Glomerular endothelial cell (primary cell): ENCODE measurements at places on chromosomes 4 and X. TPM values are rescaled to one million over a fixed set of nuclear protein-coding genes. Genes with fewer than 3 reads are reported as not detected.

DNA sequence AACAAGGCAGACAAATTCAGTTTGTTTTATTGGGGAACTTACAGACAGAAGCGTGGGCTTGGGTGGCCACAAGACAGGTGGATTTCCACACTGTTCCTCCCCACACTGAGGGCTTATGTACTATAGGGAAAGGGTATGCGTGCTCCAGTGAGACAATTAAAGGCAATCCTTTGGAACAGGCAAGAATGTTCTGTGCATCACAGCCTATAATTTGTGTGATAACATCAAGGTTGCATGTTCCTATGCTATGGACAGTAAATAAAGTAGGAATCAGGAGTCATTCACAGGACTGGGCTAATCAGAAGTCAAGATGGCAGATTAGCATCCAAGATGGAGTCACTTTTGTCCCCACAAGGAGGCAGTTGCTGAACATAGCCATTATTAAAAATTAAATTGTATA lies 84.6 kb upstream of the TRIM2 start:
- DNase-seq: no peak

DNA sequence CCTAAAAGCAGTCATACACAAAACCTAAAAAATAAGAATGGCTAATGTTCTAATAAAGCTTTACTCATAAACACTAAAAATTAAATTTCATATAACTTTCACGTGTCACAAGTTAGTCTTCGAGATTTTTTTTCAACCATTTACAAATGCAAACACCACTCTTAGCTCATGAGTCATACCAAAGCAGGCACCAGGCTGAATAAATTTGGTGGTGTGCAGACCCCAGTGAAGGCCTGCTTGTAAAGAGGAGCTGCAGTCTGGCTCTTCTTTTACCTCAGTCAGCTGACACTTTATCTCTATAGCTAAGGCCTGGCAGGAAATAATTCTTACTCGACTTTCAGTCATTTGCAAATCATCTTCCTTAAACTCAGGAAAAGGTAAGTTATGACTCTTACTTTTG lies 37.4 kb downstream of the CLOCK start:
- DNase-seq: no peak

GRCh38 chrX:989959-990510 lies 222.4 kb downstream of the CRLF2 start:
- peak; percentile 62 for DNase-seq

GRCh38 chr4:8351931-8352367 lies 82.4 kb downstream of the HTRA3 start:
- no peak for DNase-seq

Gene SPARCL1
- total RNA-seq: 0.41 TPM in 1 of 2 replicates, not detected in the other

- DNase-seq: peak; percentile 18
Observed at GRCh38 chr4:149264093-149264733, 551.4 kb downstream of the IQCM start.

GRCh38 chr4:108532738-108533137 lies 87.6 kb upstream of the RPL34 start:
- no peak for DNase-seq

Gene NAT8L
- 0.05 TPM in 1 of 2 replicates, not detected in the other for total RNA-seq

GRCh38 chr4:123953566-123953965 lies 557.0 kb downstream of the SPRY1 start:
- DNase-seq: no peak

GRCh38 chr4:155742310-155743015 lies 16.4 kb upstream of the GUCY1B1 start:
- DNase-seq: no peak

DNA sequence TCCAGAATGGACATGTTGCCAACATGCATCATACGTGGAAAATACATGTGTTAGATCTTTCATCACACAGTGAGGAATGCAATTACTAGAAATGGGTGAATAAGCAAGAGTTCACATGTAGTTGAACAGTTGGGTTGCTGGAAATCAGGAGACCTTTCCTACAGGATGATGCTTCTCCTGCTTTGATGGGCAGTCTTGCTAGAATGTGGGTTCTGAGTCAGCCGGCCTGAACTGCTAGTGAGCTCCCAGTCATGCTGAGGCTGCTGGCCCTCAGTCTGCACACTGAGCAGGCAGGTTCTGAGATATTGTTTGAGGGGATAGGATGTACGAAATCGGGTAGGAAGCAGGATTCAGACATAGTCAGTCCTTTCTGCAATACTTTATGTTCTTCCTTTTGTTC lies 20.2 kb downstream of the MSL3 start:
- no peak for DNase-seq

- no peak for DNase-seq
Observed at GRCh38 chrX:150933945-150934350, 35.5 kb upstream of the CD99L2 start.

Gene GAGE12C
- not detected in 2 replicates for total RNA-seq

- no peak for DNase-seq
Observed at GRCh38 chrX:136395271-136395670, 92.5 kb upstream of the BRS3 start.

GRCh38 chr4:87025614-87026041 lies 90.8 kb downstream of the AFF1 start:
- no peak for DNase-seq

Gene LRCH2
- total RNA-seq: 2.7 and 5.5 TPM in 2 replicates

- no peak for DNase-seq
Observed at GRCh38 chr4:161894493-161895167, 269.2 kb downstream of the FSTL5 start.

Gene SLC6A8
- total RNA-seq: 17.3 and 18.7 TPM in 2 replicates

Gene SLC7A11
- 28.0 and 36.9 TPM in 2 replicates for total RNA-seq

DNA sequence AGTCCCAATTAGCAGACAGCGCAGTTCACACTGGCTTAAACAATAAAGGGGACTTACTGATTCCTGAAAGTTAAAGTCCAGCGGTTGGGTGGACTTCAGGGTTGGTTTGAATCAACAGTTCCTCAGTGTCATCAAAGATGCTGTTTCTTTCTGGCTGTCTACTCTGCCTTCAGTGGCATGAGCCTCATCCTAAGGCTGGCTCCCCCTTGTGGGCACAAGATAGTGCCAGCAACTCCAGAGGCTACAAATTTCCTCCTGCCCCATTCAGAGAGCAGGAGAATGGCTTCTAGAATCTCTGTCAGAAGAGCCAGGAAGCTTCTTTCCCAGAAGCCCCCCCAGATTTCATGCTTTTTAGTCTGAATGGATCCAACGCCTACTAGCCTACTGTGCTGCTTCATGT lies 82.4 kb upstream of the MTM1 start:
- no peak for DNase-seq

Gene ZNF275
- total RNA-seq: 7.4 and 8.8 TPM in 2 replicates

Gene ATP2B3
- total RNA-seq: not detected in 2 replicates

GRCh38 chr4:948936-949300 lies 16.7 kb downstream of the TMEM175 start:
- no peak for DNase-seq

DNA sequence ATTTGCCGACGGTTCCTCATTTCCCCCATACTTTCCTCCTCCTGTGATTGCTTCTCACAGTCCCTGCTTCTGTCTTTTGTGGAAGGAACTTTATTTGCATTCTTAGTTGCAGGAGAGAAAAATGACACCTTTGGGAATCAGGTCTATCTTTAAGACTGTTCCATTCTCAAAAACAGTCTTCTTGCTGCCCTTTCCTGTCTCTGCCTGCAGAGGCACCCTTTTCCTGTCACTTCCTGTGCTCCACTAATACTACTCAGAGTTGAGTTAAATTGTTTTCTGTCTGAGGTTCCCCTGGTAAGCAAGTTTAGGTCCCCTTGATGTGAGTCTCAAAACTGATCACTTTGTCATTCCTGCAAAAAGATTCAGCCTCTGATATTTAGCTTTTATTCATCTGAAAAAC lies 208.8 kb upstream of the CLNK start:
- no peak for DNase-seq

- DNase-seq: no peak
Observed at GRCh38 chr4:152530600-152530999, 5.3 kb downstream of the FBXW7 start.

Gene TMEM154
- 6.7 and 8.6 TPM in 2 replicates for total RNA-seq

DNA sequence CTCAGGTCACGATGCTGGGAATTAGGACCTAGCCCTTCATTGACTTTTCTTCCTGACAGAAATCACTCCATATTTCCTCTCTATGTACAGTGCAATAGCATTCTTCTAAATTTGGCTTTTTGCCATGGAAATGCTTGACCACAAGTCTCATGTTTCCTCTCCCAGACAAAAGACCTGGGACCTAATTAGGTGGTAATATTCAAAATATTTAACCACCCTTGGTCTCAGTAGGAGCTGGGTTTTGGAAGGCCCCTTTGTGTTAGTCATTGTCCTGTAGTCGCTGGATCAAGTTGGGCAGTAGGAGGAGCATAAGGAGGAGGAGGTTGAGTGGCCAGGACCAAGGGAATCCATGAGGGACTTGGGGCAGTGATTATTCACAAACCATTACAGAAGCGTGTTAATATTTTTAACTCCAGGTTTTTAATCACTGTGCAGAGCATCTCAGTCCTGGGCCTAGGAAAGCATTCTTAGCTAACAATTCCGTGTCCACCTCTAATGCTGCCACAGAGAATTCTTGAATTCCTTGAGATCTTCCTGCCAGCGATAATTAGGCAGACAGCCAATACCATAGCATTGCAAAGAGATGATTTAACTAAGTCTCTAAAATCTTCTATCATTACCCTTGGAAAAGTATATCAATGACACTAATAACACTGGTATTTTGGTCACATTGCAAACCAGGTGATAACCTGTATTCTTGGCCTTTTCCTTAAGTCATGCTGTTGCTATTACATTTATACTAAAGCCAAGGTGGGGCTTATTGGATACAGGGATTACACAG lies 25.0 kb upstream of the SHROOM4 start:
- peak; percentile 72 for DNase-seq

- DNase-seq: no peak
Observed at GRCh38 chrX:13380211-13380610, 60.4 kb upstream of the ATXN3L start.

Gene NKX3-2
- total RNA-seq: not detected in 2 replicates

Gene TCEAL2
- not detected in 2 replicates for total RNA-seq

Gene SYNPO2
- total RNA-seq: 0.47 and 0.53 TPM in 2 replicates

GRCh38 chr4:151195801-151196200 lies 81.2 kb upstream of the PRSS48 start:
- peak; percentile 51 for DNase-seq

DNA sequence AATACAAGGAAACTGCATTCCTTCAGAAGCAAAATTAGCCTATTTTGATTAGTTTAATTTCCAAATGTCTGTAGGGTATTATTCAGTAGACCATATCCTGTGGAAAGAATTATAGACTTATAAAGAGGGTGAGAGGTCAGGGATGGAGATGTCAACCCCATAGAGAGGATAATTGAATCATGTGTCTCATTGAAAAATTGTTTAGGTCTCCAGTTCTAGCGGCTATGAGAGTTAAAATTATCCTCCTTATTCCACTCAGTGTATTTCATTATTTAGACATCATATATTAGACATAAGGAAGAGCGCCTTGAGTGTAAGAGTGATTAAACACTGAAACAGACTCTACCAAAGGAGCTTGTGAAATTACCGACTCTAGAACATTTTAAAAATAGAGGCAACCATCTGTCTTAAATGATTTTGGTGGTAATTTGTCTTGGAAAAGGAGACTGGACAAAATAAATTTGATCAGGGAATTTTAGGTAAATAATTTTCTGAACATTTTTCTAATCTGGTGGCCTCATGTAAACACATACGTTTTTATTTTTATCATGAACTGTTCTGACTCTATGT lies 654.4 kb upstream of the TENM3 start:
- no peak for DNase-seq

GRCh38 chr4:100082852-100083251 lies 107.4 kb downstream of the DDIT4L start:
- DNase-seq: no peak

DNA sequence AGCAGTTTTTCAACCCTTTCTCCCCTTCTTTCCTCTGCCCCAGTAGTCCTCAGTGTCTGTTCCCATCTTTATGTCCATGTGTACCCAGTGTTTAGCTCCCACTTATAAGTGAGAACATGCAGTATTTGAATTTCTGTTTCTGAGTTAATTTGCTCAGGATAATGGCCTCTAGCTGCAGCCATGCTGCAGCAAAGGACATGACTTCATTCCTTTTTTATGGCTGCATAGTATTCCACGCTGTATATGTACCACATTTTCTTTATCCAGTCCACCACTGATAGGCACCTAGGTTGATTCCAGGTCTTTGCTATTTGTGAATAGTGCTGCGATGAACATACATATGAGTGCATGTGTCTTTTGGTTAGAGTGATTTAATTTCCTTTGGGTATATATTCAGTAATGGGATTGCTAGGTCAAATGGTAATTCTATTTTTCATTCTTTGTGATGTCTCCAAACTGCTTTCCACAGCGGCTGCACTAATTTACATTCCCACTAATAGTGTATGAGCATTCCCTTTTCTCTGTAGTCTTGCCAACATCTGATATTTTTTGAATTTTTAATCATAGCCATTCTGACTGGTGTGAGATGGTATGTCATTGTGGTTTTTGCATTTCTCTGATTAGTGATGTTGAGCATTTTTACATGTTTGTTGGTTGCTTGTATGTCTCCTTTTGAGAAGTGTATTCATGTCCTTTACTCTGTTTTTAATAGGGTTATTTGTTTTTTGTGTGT lies 54.6 kb upstream of the ANK2 start:
- no peak for DNase-seq
